Occipital lobe (tissue), 3 donors: ENCODE measurements at places on chromosomes 7 and 10. TPM values are rescaled to one million over a fixed set of nuclear protein-coding genes. Genes with fewer than 3 reads are reported as not detected.

Gene DMBT1
- 0.16 TPM for total RNA-seq

Gene HPSE2
- total RNA-seq = not detected

Gene CALHM1
- total RNA-seq = not detected

Gene ASAH2
- total RNA-seq = 1.7 TPM

Gene KCNIP2
- 6.9 TPM for total RNA-seq

Gene IL15RA
- not detected for total RNA-seq

Gene RPEL1
- total RNA-seq = 0.16 TPM

Gene EPO
- not detected for total RNA-seq

Gene RBP3
- total RNA-seq = not detected

Gene CYP2C19
- total RNA-seq = 0.16 TPM

Gene ODAD2
- total RNA-seq = 1.9 TPM

Gene TAS2R41
- not detected for total RNA-seq

Gene SVOPL
- total RNA-seq = 0.78 TPM

Gene CALML3
- total RNA-seq = not detected

Gene SLC13A1
- not detected for total RNA-seq

Gene FAM204A
- 53.8 TPM for total RNA-seq

Gene OR2A7
- total RNA-seq = not detected

Gene SFTPA1
- 0.16 TPM for total RNA-seq

Gene FAM25C
- total RNA-seq = not detected

Gene TFR2
- total RNA-seq = 5.3 TPM

Gene CCDC201
- not detected for total RNA-seq

Gene NPSR1
- not detected for total RNA-seq

Gene CDNF
- total RNA-seq = 1.4 TPM

Gene ASB10
- not detected for total RNA-seq

Gene TMEM273
- total RNA-seq = 1.7 TPM

Gene CYP3A7
- not detected for total RNA-seq

Gene FXYD4
- total RNA-seq = not detected

Gene MEOX2
- 0.16 TPM for total RNA-seq

Gene MACROH2A2
- total RNA-seq = 23.6 TPM

Gene C10orf62
- total RNA-seq = not detected

Gene ITPRID1
- 8.6 TPM for total RNA-seq

Gene PAPOLB
- 0.94 TPM for total RNA-seq

Gene LIPF
- total RNA-seq = not detected

Gene MARVELD1
- 3.4 TPM for total RNA-seq

Gene SLC13A4
- total RNA-seq = 7.6 TPM

Gene GIMAP2
- 4.4 TPM for total RNA-seq

Gene MBL2
- total RNA-seq = not detected

Gene CPA2
- total RNA-seq = not detected

Gene MKX
- total RNA-seq = 0.94 TPM
